Effector memory CD4-positive, alpha-beta T cell (primary cell): ENCODE measurements at places on chromosomes 11 and 22.

DNA sequence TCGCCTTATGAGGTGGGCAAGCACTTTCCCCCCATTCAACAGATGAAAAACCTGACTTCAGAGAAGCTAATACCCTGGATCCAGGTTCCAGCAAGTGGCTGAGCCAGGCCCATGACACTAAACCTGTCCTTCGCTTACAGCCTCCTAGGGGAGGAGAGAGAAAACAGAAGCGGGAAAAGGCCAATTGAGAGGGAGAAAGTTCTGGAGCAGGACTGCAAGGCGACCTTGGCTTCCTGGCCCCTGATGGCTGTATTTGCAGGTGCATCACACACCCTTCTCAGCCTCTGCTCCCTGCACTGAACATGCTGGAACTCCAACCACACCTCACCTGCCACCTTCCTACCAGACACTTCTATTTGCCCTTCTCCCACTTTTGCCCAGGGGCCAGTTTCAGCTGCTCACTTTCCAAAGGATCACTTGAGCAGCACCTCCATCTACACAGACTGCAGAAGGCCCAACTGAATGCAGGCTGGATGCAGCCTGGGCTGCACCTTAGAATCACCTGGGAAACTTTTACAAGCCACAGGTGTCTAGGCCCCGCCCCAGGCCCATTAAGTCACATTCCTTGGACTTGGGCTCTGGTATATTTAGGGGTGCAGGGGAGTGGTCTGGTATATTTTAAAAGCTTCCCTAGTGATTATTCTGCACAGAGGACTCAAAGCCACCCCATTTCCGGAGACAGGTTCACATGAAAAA lies 14.3 kb upstream of the ADA2 start:
- no peak for DNase-seq

DNA sequence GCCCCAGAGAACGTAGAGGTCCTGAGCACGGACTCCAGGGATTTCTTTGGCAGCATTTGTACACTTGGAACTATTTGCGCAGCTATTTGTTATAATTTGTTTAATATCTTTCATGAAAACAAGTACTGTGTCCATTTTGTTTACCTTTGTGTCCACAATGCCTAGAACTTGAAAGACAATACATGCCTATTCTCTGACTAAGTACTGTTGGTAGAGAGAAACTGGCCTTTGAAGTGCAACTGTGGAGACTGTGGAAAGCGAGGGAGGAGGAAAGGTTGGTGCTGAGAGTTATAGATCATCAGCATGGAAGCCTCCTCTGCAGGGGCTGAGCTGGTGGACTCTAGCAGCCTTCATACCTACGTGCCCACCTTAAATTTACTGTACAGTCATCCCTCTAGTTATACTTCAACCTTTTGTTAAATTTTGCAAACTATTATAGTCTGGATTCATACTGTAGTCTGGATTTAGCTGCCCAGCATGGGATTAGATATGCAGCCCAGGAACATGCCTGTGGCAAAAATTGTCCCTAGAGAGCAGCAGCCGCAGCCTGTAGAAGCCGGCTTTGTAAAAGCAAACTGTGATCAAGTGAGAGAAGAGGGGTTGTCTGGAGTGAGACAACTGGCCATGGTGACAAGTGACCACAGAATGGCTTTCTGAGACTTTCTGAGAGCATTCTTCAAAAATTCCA lies 24.2 kb upstream of the YAP1 start:
- DNase-seq = no peak

- no peak for DNase-seq
Observed at GRCh38 chr11:11756718-11757117, 85.1 kb upstream of the USP47 start.

GRCh38 chr11:60164550-60165075 lies 18.3 kb downstream of the MS4A6A start:
- DNase-seq = no peak

GRCh38 chr11:96091476-96091875 lies 167.6 kb upstream of the MTMR2 start:
- no peak for DNase-seq

DNA sequence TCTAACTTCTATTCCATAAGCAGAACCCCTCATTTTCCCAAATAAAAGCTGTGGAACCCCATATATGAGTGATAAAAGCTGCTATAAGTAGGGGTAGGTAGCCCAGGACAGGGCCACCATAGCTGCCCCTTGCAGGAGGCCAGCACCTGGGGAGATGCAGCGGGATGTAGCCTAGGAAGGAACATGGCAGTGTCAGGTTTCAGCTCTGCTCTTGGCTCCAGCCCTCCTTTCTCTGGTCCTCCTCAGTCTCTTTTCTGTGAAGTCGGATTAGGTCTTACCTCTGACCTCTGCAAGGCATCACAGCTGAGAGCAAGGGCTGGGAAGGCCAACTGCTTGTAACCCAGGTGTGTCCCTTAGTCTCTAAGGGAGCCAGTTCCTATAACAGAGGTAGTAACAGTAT lies 135.6 kb downstream of the NAV2 start:
- no peak for DNase-seq

DNA sequence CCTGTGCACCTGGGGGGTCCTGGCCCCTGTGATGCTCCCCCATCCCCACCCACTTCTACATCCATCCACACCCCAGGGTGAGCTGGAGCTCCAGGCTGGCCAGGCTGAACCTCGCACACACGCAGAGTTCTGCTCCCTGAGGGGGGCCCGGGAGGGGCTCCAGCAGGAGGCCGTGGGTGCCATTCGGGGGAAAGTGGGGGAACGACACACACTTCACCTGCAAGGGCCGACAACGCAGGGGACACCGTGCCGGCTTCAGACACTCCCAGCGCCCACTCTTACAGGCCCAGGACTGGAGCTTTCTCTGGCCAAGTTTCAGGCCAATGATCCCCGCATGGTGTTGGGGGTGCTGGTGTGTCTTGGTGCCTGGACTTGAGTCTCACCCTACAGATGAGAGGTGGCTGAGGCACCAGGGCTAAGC lies 20.0 kb upstream of the TALDO1 start:
- DNase-seq = no peak

DNA sequence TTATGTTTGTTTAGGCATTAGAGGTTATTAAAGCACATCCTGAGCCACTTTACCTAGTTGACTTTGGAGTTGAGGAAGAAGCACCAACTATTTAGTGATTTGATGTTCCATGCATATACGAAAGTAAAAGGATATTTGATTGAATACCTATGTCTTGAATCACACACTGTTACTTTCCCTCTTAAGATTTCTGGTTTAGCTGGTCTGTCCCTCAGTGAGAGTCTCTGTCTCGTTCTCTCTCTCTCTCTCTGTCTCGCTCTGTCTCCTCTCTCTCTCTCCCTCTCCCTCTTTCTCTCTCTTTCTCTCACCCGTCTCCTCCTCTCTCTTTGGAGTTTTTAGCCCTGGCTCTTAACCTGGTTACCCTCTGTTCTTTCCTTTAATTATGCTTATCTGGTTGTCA lies 11.0 kb downstream of the CTNND1 start:
- DNase-seq = no peak

DNA sequence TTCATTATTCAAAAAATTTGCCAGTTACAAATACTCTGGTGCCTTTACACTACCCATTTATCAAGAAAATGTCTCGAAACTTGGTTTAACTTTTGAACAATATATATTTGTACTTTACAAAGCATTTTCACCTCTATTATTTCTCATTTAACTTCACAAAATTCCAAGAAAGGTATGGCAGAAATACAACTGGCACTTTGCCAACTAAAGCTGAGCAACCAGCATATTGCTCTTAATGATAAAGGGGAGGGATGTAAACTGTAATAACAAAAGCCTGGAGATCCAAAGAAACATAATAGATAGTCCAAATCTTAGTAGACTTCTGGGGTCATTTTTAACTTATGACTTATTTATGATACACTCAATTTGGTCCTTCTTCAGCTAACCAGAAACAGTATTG lies 7.7 kb downstream of the PITPNB start:
- DNase-seq = no peak
